MCF 10A (cell line): ENCODE measurements at places on chromosomes 6 and 20.

DNA sequence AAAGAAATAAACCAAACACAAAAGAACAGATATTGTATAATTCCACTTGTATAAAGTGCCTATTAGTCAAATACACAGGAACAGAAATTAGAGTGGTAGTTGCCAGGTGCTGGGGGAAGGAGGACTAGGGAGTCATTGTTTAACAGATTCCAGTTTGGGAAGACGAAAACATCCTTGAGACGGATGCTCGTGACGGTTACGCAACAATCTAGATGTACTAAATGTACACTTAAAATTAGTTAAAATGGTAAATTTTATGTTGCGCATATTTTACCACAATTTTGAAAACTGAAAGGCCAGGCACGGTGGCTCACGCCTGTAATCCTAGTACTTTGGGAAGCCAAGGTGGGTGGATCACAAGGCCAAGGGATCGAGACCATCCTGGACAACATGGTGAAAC is 111.0 kb downstream of the PKHD1 start:
- DNase-seq, result no peak

- DNase-seq, result no peak
These were observed 19.9 kb upstream of the CRIP3 start for GRCh38 chr6:43328528-43328927.

DNA sequence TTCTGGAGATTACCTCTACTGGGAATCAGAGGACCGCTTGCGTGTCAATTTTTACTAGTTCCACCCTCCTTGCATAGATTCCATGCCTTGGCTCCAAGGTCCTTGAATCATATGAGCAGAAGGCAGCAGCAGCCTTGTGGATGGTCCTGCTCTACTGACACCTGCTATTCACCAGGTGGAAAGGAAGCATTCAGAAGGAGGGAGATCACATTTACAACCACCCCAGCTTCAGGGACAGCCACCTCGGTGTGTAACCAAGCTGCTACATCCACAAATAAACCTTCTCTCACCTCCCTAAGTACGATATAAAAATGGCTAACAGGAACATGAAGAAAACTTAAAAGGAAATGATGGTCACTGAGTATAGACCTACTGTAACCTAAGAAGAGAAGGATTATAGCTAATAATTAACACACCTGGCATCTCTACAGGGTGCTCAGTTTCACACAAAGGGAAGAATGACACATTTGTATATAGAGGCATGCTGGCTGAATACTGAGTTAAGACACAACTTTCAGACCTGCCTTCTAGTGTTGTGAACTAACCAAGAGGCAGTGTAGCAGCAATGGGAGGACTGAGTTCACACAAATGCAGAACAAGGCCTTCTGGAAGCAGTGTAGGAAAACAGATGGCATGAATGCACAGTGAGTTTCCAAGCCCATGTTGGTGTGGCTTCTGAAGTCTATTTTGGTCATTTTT is 46.3 kb upstream of the SRPK1 start:
- DNase-seq, result no peak

DNA sequence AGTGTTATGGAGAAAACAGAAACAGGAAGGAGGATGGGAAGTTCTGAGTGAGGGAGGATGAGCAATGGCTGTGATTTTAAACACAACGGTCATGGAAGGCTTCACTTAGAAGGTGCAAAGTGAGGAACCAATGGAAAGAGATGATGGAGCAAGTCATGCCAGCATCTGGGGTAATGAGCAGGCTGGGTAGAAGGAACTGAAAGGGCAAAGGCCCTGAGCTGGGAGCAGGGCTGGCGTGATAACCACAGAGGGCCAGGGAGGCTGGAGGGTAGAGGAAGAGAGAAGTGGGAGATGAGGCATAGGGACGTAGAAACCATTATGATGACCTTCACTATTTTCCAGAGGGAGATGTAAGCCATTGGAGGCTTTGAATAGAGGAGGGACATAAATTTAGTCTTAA is 43.6 kb downstream of the NHLRC1 start:
- no peak for DNase-seq

- DNase-seq, result no peak
These were observed 577 bp upstream of the SLC24A3 start for GRCh38 chr20:19211661-19212468.

DNA sequence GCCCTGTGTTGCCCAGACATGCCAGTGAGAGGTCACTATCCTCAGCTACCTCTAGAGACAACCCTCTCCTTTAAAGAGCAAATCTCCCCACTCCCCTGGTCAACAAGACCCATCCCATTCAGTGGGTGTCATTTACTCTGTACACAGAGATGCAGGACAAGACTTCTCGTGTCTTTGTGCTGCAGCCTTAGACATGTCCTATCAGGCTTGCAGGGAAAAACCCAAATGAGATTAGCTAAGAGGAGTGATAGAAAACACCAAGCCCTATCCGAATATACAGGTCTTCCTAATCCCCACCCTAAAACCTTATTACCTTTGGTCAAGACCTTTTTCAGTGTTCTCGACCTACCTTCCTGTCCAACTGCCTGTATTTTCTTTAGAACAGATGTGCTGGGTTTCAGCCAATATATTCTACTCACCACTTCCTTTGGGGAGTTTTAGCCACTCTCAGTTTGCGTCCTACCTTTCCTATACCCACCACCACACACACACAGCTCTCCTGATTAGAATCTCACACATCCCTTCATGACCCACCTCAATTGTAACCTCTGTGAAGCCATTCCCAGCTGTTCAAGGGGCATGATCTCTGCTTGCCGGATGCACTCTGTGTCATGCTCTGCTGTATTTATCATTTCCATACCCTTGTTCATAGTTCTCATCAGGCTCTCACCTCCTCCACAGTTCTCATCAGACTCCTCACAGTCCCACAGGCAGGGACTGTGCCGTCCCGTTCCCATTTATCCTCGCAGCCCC is 39.7 kb downstream of the TRAM2 start:
- DNase-seq, result no peak

- DNase-seq, result no peak
These were observed 1057.4 kb downstream of the EPHA7 start for GRCh38 chr6:92361990-92362389.

GRCh38 chr6:153729189-153729588 is 309.9 kb upstream of the OPRM1 start:
- DNase-seq, result no peak

DNA sequence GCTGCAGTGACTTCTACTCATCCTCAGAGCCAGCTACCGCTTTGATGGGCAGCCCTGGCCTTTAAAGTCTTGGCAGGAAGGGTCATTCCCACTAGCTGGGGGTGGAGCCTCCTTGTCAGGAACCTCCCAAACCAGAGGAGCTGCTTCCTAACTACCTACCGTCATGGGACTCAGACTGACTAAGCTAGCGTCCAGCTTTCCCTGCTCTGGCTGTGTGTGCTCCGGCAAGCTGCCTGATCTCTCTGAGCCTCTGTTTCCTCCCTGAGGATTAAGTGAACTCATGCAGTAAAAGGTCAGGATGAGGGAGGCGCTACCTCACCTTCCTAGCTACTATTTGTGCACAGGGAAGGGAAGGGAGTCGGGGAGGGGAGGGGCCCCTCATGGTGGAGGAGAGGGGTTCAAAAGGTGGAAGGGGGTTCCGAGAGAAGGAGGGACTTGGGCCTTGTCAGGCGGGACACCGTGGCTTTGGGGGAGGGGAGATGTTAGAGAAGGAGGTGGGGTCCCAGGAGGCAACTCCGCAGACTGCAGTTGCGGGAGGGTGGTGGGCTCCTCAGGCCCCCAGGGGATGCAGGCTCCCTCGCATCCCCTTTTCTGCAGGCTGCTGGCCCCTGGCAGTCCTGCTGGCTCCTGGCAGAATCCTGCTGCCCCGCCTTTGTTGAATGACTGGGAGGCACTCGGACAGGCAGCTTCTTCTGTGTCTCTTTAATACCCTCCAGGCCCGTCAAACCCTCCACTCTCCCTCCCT is 9.8 kb downstream of the DUSP15 start:
- DNase-seq, result peak; percentile 37

DNA sequence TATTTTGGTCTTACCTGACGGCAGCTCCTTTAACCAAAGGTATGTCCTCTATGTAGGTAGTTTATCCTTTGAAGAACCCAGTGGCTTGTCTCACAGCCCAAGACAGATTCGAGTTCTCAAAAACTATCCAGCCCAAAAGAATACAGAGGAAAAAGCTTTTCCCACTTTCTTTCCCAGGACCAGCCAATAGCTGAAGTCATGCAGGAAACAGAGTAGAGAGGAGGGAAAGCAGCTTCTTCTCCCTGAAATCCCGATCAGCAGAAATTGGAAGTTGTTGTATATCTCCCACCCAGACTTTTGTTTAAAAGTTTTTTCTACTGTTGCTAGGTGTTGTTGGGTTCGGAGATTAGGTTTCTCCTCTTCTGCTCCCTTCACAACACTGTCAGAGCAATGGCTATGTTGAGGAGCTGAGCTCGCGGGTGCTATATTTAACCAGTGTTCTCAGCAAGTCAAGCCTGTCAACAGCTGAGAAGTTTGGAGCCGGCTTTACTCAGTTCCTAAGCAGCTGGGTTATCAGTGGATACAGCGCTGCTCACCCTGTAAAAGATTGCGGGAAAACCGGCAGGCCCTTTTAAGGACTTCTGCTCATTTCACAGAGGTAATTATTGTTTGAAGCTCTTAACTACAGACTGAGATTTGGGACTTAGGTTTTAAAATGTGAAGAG is at the start of gene FILIP1:
Gene FILIP1, minus strand, starts transcription at position 401 of the 665 bp plus-strand sequence. CDS start 78,828 bp downstream, outside the sequence.
- no peak for DNase-seq

DNA sequence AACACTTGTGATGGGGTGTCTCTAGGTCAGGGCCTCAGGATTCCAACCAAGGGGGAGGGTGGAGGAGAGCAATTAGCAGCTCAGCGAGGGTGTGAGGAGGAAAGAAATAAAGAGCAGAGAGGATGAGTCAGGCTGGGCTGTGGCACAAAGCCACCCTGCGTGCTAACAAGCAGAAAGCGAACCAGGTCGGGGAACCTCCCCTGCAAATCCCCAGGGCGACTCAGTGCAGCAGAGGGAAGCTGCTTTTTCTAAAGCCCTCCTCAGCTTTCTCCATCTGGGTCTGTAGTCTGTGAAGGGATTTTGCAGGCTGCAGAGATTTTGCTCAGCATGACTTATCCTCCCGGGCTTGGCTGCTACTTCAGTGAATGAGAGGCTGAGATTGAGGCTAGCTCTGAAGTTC is 6.6 kb upstream of the SPO11 start:
- peak; percentile 89 for DNase-seq

GRCh38 chr20:46365487-46366220 is 40.8 kb downstream of the ELMO2 start:
- DNase-seq, result no peak

DNA sequence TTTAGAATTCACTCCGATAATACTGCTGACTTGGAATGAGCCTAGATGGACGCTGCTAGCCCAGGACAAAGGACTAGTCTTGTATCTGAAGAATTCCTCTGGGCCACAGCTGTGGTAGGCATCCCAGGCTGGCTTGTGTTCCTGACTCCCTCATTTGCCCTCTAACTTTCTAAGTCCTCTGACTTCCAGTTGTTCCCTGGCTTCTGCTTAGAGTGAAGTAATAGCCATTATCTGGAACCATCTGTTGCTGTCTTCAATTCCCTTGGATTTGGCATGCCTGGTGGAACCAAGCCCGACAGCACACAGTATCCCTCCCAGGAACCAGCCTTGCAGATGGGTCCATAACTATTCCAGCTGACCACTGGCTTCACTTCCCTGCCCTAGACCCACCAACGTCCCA is 376.0 kb downstream of the SYNE1 start:
- no peak for DNase-seq

- DNase-seq, result peak; percentile 52
These were observed 36.6 kb downstream of the CITED2 start for GRCh38 chr6:139337830-139338229.

DNA sequence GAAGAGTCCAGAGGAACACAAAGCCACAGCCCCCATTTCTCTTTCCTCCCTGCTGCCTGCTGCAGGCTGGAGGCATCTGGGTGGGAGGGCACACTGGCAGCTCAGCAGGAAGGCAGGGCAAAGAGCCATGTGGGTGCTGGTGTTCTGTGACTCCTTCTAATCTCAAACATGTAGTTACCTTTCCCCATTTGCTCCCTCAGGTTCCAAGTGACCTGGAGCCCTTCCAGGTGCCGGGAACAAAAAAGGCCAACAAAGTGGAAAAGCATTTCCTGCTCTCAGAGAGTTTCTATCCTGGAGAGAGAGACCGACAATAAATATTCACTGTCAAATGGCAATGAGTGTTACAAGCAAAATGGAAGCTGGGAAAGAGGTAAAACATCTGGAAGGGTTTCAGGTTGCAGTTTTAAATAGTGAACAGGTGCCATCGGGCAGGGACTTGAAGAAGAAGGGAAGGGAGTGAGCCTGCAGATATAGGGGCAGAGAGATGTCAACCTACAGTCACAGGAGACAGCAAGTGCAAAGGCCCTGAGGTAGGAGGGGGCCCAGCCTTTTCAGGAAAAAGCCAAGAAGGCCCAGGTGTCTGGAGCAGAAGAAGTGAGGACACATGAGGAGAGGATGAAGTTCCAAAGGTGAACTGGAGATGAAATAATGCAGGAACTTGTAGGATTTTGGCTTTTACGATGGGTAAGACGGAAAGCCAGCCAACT is 43.6 kb upstream of the IYD start:
- DNase-seq, result peak; percentile 57

- DNase-seq, result peak; percentile 60
These were observed at the start of gene GPR6 for GRCh38 chr6:109978174-109979032. Gene GPR6, plus strand, starts transcription at chr6:109978311. Its CDS starts 802 bp downstream, at chr6:109979113.

GRCh38 chr6:131129689-131130553 is 5.3 kb upstream of the AKAP7 start:
- peak; percentile 55 for DNase-seq
